ENCODE measurements at places on chromosomes 16 and 17. TPM values are rescaled to one million over a fixed set of nuclear protein-coding genes. Genes with fewer than 3 reads are reported as not detected.

NAT9 gene
- total RNA-seq, result 48.9 TPM

USP6 gene
- not detected for total RNA-seq

NECAB2 gene
- total RNA-seq, result not detected

DUSP14 gene
- total RNA-seq, result 97.5 TPM

COG1 gene
- total RNA-seq, result 14.4 TPM

TRAPPC1 gene
- 31.4 TPM for total RNA-seq

DNA sequence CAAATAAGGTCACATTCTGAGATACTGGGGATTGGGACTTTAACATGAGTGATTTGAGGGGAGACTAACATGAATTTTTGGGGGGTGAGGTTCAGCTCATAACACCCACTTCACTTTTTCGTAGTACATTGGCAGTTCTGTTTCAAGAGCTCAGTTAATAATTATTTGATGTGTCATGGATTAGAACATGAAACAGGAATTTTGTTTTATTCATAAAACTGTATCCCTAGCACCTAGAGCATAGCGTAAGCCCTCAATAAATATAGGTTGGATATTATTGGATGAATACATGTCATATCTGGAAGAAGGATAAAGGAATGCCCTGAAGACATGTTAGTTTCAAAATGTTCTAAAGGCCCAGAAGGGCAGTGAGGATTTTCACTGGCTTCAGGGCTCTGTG, 119.8 kb downstream of the PRKCA start:
- peak; percentile 68 for DNase-seq

DNA sequence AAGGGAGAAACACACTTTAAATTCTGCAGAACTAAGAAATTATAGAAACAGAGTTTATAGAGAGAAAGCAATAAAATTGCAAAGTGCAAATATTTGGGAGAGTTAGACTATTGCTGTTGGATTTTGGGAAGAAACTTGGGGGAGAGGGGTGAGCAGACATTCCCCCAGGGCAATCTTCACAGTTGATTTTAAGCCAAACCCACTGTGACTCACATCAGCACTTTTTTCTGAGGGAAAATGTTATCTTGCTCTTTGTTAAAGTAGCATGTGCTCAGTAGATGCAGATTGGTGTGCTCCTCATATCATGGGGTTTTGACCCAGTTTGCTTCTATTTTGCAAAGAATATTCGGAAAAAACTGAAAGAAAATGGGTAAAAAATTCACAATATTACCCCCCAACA, 367.6 kb downstream of the CDH11 start:
- DNase-seq, result peak; percentile 28

DNA sequence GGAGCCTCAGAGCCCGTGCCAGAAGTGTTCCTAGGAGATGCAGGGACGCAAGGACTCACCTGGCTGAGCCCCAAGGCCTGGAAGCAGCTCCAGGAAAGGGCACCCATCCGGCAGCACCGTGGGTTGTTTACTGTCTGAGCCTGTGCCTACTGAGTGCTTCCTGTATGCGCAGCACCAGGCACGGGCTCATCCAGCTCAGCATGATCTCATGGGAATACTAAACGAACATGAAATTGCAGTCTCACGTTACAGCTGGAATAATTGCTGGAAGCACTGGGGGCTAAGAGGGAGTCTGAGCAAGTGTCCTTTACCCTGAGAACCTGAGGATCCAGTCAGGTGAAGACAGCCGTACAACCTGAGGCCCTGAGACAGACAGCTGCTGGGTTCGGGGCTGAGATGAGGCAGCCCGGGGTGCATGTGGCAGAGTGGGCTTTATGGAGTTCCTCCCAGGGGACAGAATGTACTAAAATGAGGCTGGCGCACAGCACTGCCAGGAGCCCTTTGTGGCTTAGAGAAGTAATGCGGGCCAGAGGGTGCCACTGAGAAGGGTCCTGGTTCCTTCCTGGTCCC, 5.4 kb downstream of the CTRL start:
- DNase-seq, result peak; percentile 30

GRCh38 chr17:34652021-34652555, 72.7 kb downstream of the TMEM132E start:
- no peak for DNase-seq

DNA sequence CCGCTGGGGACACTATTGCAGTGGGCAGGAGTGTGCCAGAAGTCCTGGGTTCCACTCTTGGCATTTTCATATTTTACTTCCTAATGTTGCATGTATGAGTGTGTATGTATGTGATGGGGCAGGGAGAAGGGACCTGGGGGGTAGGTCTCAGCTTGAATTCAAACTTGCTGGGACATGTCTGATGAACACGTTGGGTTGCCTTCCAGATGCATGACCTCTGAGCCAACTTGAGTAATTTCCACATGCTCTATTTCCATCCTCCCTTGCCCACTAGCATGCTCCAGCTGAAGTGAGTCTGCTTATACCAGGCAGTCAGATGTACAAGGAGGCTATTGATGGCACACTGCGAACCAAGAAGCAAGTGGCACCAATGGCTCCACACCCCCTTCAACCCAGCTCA, 32.9 kb upstream of the SRSF1 start:
- no peak for DNase-seq

- peak; percentile 93 for DNase-seq
Observed at GRCh38 chr16:48963901-48964615, 317.6 kb downstream of the CBLN1 start.

GRCh38 chr16:27230562-27231001, 27.3 kb downstream of the KDM8 start:
- no peak for DNase-seq

- no peak for DNase-seq
Observed at GRCh38 chr17:15233971-15234370, 31.2 kb downstream of the PMP22 start.

DNA sequence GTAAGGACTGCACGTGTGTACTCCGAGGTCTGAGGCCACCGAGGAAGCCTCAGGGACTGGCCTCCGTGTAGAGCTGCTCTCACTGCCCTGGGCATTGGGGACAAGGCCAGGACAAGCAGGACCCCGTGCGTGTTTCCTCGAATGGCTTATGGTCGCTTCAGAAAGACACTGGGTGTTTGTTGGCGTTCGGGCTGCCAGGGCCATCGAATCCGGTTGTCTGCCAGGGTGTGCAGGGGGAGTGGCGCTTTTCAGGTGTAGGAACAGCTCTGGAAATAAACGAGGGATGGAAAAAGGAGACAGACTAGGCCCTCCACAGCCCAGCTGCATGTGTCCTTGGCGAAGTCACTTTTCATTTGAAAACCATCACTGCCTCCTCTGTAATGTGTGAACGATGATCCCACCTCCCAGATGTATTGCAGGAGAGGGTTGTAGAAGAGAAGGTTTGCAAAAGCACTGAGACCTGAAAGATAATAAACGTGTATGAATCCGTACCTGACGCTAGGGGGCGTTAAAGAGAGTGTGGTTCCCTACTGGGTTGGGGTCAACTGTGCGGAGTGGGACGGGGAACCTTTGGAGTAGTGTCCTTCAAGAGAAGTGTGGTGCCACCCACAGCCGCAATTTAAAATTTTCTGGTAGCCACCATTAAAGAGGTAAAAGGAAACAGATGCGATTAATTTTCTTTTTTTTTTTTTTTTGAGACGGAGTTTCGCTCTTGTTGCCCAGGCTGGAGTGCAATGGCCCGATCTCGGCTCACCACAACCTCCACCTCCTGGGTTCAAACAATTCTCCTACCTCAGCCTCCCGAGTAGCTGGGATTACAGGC, 2.1 kb upstream of the ZSCAN10 start:
- no peak for DNase-seq

- DNase-seq, result no peak
Observed at GRCh38 chr16:12587646-12588277, 215.9 kb downstream of the CPPED1 start.

DNA sequence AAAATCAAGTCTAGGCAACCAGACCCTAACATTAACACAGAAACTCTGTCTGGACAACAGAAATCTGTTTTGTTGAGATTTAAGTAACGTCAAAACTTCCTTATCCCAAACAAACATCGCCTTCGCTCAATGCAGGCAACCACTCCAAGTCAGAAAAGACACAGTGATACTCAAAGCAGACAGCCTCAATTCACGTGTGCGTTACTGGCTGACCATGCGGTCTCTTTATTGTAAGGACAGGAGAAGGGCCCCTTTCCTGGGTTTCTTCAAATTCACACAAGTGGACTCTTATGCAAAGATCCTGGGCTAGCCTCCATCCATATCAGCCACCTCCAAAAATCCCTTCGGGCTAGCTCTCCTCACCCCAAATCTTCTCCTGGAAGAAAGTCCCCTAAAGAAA, 467.7 kb downstream of the SOX9 start:
- no peak for DNase-seq

DNA sequence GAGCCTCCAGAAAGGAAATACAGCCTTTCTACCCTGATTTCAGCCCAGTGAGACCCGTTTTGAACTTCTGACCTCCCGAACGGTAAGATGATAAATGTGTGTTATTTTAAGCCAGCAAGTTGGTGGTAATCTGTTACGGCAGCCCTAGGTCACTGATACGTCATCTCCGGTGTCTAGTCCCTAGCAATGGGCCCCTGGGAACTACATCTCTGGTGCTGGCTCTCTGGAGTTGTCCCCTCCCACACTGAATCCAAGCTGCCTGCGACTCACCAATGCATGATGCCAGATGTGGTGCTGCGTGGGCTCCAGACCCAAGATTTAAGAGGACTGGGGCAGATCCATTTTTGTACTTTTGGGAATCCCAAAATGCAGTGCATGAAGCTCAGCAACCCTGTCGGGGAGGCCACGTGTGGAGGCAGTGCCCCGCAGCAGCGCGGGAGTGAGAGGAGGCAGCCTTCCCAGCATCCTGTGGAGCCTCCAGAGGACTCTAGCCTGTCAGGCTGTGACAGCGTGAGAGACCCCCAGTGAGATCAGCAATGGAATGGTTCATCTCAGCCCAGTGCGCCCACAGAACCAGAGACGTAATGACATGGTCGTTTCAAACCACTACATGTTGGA, 43.6 kb upstream of the USP7 start:
- DNase-seq, result peak; percentile 84

GRCh38 chr16:16092925-16093627, 130.2 kb downstream of the ABCC6 start:
- DNase-seq, result peak; percentile 77

GRCh38 chr17:77222356-77222755, 81.6 kb downstream of the SEC14L1 start:
- no peak for DNase-seq

DNA sequence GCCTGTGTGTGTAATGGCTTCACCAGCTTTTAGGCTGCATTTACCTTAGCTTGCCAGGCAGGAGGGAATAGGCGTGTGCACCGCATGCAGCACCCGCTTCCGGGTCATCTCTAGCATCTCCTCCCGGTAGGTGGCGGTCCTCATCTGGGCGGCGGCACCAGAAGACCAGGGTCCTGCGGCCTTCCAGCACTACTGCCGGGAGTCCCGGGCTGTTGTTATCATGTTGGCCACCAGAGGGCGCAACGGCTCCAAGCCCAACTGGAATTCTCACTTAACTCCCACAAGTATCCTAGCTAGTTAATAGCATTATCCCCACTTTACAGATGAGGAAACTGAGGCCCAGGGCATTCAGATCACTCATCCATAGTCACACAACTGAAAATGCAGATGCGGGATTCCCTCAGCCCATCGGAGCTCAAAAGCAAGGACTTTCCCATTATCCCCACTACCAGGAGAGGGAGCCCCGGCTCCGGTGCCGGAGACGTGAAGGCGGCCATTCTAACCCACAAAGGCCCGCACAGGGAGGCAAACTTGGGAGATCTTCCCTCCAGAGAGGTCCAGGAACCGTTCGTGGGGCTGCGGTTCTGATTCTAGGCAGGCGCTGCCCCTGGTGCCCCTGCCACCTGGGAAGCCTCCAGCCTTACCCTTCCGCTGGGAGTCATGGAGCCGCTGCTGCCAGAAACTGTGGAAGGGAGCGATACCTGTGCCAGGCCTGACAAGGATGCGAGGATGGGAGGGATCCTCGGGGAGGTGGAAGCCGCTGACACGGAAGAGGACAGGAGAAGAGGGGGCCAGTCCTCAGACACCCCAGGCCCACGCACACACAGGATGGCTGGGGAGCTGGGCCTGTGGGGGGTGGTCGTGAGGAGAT, 23.9 kb downstream of the LGALS9 start:
- peak; percentile 45 for DNase-seq

DNA sequence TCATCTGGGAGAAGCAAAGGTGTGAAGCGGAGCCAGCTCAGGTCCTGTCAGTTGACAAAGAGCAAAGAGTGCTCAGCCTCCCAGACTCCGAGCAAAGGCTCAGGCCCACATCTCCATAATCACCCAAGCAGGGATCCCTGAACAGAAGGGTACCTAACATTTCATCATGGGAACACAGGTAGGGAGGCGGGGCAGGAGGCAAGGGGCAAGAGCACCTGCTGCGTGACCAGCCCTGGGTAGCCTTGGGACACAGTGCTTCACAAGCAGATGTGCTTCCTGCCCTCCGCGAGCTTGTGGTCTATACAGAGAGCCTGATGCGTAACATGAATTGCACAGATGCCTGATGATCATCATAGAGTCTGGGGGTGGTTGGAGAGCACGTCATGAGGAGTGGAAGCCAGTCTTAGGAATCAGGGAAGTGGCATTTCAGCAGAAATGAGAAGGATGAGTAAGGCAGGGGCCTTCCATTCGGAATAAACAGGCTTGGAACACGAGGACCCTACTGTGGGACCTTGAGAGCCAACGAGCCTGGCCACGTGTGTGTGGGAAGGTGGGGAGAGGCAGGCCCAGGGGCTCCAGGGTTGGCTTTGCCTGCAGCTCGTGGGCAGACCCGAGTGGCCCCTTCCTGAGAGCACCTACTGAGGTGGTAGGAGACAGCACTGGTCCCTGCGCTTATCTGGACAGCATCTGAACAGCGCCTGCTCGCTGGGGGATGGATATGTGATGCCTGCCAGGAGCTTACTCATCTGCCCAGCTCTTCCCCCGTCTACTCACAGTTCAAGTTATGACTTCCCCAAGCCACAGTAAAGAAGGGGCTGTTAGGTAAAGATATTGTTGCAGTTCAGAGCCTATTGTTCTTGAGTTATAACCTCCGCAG, 125.8 kb downstream of the CCDC182 start:
- DNase-seq, result peak; percentile 78

- no peak for DNase-seq
Observed at GRCh38 chr17:4134721-4135120, 8.1 kb downstream of the ZZEF1 start.

- DNase-seq, result peak; percentile 46
Observed at GRCh38 chr16:4517812-4518680, 20.5 kb downstream of the CDIP1 start.

- DNase-seq, result no peak
Observed at GRCh38 chr17:41992576-41992975, 24.7 kb downstream of the DNAJC7 start.

DNA sequence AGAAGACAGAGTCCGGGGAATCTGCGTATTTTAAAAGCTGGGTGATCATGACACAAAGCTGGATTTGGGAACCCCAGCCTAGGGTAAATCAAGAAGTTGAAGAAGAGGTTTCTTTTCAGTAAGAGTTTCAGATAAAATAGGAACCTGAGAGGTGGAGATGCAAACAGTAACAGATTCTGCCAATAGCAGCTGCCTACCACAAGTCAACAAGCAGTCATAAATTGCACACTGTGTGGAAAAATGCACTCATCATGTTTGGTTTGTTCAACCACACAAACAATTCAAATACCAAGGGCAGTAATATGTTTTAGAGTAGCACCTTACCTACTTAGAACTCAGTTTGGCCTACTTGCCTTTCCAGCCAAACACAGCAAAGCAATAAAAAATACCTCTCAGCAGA, 14.0 kb downstream of the MYO1D start:
- no peak for DNase-seq

GRCh38 chr16:14037960-14038359, 33.2 kb upstream of the MRTFB start:
- DNase-seq, result no peak
